Activated gamma-delta T cell (primary cell): ENCODE measurements at places on chromosomes 11 and 22.

DNA sequence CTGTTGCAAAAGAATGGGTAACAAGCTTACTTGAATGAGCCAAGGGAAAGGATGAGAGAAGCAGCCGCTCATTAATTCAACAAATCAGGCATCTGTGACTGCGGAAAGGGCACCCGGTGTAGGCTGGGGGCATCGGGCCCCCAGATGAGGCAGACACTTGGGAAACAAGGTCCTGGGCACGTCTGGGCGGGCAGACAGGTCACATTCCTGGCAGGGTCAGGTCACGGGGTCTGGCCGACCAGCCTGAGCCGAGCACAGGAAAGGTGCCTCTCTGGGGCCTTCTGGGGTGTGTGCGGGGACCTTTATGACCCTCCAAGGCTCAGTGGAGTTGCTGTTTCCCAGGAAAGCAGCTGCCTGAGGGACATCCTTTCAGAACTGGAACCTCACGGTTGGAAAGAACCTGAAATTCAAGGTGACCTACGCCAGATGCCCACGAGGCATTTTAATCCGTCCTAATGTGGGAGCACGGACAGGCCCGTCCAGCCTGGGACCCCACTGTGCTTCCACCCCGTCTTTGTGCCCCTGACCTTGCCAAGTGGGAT lies 57.1 kb downstream of the ST14 start:
- no peak for DNase-seq

DNA sequence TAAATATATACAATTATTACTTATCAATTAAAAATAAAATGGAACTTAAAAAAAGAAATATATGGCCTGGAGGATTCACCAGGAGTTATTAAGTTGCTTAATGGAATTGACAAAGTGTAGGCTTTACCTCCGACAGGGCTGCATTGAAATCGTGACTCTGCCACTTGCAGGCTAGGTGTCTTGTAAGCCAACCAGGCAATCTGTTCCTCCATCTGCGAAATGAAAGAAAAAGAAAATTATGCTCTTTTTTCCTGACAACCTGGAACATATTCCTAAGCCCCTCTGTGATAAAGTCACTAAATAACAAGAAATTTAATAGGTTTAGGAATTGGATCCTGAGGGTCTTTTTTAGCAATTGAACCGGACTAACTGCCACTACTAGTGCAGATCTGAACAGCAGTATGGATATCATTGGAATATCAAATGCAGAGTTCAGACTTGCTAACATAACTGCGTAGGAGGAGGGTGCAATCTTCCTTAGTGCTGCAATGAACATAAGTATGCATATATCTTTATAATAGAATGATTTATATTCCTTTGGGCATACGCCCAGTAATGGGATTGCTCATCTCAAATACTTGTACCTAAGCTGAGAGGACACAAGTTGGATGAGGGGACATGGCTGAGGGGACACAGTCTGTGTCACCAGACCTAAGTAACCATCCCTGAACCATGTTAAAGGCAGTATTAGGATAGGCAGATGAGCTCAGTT lies 42.5 kb upstream of the CEP126 start:
- no peak for DNase-seq

DNA sequence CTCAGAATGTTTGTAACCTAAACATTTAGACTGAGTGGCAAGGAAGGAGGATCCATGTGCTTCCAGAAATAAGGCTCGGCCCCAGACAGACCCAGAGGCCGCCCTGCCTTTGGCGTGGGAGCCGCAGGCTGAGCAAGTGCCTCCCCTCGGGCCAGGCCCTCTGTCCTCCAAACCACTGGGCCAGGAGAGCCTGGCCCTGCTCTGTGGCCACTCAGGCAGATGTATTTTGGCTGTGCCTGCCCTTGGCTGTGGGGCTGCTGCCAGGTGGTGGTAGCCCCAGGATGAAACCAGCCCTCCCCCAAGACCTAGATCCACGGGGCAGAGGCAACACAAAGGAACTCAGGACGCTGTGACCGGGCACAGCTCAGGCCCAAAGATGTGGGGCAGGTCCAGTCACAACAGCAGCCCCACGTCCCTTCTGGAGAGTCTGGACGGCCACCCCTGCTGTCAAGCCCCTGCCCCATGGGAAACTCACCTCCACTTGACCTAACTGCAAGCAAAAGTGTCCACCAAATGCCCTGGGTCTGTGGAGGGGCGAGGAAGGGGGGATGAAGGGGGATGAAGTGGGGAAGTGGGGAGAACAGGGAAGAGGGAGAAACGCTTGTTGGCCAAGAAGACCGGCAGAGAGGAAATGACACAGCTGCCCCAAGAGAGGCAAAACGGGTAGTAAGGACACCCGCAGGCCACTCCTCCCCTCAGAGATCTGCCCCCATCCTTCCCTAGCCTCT lies 24.0 kb downstream of the PISD start:
- DNase-seq = no peak

DNA sequence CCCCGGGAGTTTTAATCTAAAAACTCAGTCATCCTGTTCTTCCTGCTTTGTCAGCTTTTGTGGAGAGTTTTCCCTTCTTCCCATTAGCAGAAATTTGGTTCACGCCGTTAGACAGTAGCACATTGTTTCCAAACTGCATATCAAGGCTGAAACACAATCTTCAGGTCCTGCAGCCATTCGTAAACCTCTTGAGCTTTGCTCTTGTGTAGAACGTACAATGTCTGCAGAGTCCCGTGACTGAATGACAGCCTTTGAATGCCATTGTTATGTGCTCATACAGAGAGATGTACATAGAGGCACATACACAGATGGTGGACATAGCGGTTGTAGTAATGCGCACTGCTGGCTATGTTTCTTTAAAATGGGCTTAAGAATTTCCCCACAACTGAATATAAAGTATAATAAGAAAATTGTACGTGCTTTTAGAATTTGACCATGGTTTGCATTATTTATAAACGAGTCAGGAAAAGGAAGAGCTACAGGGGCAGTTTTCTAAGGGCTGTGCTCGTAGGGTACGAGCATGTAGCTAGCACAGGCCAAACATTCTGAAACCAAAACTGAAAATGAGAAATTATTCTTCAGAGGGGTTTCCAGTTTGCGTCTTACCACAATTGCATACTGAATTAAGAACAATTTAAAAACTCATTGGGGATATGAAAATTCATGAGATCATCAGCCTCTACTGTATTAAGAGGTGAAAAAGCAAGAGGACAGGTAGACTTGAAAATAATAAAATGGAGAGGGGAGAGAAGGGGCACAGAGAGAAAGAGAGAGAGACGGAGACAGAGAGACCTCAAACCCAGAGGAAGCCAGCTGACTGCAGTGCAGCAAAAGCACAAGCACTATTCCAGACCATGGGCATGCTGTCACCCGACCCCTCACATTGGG lies 310.1 kb downstream of the CADM1 start:
- no peak for DNase-seq

DNA sequence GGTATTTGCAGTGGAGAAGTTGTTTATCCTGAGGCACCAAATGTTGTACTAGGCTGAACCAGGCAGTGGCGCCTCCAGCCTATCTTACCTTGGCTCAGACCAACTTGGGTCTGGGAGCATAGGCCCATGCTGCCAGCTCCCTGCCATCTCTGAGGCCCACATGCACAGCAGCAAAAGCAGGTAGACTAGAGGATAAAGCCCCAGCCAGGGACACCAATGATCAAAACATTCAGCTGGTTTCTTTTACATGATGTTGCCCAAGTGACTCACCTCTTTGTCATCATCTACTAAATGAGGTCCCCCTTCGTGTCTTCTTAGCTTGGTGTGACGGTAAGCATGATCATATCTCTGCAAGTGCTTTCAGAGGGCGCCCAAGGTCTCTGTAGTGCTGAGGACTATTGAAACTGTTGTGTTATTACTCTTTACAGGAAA lies 112.1 kb upstream of the DRD2 start:
- DNase-seq = no peak

DNA sequence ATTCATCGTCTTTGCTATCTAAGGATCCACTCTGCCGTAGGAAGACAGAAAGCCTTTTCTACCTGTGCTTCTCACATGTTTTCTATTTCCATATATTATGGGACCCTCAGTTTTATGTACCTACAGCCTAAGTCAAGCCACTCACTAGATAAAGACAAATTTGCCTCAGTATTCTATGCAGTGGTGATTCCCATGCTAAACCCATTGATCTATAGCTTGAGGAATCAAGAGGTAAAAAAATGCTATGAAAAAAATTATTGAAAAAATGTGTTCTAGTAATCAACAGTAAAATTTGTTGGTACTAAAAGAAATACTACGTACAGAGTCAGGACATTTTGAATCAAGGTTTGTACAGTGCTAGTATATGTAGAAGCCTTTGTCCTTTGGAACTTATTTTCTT lies 18.1 kb upstream of the OR5AL1 start:
- no peak for DNase-seq
